ENCODE measurements at places on chromosomes 11 and 22. TPM values are rescaled to one million over a fixed set of nuclear protein-coding genes. Genes with fewer than 3 reads are reported as not detected.

Gene GGT1
- polyA plus RNA-seq, result 18.8 TPM

Gene OR52I2
- polyA plus RNA-seq, result 0.03 TPM

Gene MRGPRX1
- not detected for polyA plus RNA-seq

Gene CLNS1A
- polyA plus RNA-seq, result 179 TPM

Gene FREY1
- not detected for polyA plus RNA-seq

- DNase-seq, result no peak
These were observed 11.1 kb downstream of the OR5B3 start for GRCh38 chr11:58395581-58395980.

GRCh38 chr11:65205602-65205967, 23.9 kb downstream of the CAPN1 start:
- no peak for DNase-seq

- DNase-seq, result no peak
These were observed 20.4 kb downstream of the CCDC81 start for GRCh38 chr11:86395061-86395551.

DNA sequence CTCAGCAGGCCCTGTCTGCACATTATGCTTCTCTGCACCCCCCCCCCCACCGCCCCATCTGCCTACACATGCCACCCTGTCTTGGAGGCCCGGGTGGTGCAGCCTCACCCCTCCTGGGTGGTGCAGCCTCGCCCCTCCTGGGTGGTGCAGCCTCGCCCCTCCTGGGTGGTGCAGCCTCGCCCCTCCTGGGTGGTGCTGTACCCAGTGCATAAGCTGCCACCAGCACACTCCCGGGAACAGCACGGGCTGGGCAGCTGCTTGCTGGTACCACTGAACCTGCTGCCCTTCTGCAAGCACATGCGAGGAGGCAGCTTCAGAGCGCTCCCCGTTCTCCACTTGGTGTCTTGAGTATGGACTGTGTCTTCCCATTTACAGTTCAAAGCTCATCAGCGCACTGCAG, 69.3 kb downstream of the NCAPD3 start:
- DNase-seq, result no peak

- no peak for DNase-seq
These were observed 162.9 kb upstream of the B3GAT1 start for GRCh38 chr11:134574947-134575346.

GRCh38 chr11:30619767-30620166, 33.6 kb upstream of the MPPED2 start:
- no peak for DNase-seq

DNA sequence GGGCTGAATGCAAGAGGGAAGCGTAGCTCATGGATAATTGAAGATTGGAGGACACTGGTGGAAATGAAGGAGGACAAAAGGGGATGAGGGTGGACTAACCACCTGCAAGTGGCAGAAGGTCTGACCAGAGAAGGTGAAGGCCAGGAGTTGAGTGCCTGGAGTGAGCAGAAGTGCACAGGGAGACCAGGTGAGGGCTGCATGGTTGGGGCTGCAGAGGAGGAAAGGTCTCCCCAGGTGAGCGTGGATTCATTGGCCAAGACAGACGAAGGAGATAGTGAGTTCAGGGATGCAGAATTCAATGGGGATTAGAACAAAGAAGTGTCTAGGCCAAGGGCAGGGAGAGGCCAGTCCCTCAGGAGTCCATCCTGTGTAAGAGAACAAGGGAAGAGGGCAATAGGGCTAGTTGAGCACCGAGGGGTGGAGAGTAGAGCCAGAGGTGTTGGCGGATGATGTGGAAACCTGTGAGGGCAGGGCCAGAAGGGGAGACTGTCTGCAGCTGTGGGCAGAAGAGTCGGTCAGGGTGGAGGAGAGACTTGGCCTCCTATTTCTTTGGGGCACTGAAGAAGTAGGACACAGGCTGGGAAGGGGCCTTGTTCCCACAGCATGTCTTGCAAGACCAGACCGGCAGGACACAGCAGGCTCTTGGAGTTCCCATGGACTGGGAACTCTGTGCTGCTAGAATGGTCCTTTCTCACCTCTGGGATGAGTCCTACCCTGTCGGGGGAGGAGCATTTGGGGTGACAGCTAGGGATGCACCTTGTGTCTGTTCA, 6.7 kb downstream of the TRIM29 start:
- DNase-seq, result no peak
